Tibial nerve (tissue), 4 donors: ENCODE measurements at places on chromosomes 5 and 9. TPM values are rescaled to one million over a fixed set of nuclear protein-coding genes. Genes with fewer than 3 reads are reported as not detected.

- H3K4me3 ChIP-seq: no peak overlapping the region
- no peaks in the 10 kb centered on the region for H3K27me3 ChIP-seq
- H3K27ac ChIP-seq: peak overlapping the region; percentile 53
- peaks cover 4% of the 10 kb centered on the region for H3K36me3 ChIP-seq
- peaks cover 19% of the 10 kb centered on the region for H3K4me1 ChIP-seq
These were observed 11.1 kb downstream of the GAPVD1 start for GRCh38 chr9:125272697-125273096.

- H3K4me1 ChIP-seq: peaks cover 4% of the 10 kb centered on the region
- H3K4me3 ChIP-seq: no peak overlapping the region
- no peak for DNase-seq
- no peaks in the 10 kb centered on the region for H3K36me3 ChIP-seq
- H3K27ac ChIP-seq: no peak overlapping the region
These were observed 32.9 kb downstream of the FAM163B start for GRCh38 chr9:133576031-133576874.

DNA sequence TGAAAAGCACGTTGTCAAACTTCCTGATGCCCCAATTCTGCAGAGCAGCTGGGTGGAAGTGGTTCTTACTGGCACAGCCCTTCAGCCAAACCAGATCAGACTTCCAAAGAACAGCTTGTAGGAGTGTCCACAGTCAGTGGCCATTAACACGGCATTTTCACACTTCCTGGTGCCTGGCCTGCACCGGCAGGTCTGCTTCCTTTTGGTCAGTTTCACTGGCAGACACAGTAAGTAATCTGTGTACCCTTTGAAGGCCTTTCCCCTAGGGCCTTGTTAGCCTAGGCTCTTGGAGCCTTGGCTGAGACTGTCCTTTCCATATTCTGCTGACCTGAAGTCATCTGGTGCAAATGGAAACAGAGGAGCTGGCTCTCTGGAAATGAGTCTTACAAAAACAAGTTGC is 297.5 kb upstream of the TNC start:
- H3K27me3 ChIP-seq: no peaks in the 10 kb centered on the region
- DNase-seq: no peak
- no peaks in the 10 kb centered on the region for H3K4me1 ChIP-seq
- no peak overlapping the region for H3K4me3 ChIP-seq
- peak overlapping the region; percentile 18 for H3K27ac ChIP-seq
- no peaks in the 10 kb centered on the region for H3K36me3 ChIP-seq

The CDH12 gene
- total RNA-seq: not detected

DNA sequence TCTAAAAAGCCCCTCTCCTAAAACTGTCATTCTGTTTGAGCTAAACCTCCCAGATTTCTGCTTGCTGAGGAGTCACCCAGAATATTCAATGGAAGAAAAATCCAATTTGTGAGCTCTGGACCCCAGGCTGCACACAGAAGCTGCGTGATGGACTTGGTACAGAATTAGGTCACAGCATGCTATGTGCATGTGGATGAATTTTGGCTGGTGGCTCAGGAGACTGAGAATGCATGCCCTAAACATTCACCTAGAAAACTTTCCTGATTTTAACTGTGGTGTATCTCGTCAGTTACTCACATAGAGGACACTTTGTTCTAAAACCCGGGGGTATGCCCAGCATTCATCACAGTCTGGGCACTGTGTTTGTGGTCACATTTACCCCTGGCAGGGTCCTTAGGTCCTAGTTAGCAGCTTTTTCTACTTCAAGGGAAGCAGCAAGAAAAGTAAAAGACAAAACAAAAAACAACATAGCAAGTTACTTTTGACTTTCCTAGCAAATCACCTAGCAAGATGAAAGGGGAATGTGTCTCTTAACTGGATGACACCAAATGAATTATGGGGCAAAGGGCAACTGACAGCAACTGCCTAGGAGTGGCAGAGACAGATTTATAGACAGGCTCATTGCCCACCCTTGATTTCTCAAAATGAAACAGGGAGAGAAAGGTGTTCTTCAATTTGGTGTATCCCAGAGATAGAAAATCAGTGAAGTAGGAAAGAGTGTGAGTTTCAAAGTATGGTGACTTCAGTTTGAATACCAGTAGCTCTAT is 8.3 kb upstream of the SHROOM1 start:
- no peaks in the 10 kb centered on the region for H3K4me1 ChIP-seq
- H3K4me3 ChIP-seq: no peak overlapping the region
- DNase-seq: no peak
- no peaks in the 10 kb centered on the region for H3K27me3 ChIP-seq

DNA sequence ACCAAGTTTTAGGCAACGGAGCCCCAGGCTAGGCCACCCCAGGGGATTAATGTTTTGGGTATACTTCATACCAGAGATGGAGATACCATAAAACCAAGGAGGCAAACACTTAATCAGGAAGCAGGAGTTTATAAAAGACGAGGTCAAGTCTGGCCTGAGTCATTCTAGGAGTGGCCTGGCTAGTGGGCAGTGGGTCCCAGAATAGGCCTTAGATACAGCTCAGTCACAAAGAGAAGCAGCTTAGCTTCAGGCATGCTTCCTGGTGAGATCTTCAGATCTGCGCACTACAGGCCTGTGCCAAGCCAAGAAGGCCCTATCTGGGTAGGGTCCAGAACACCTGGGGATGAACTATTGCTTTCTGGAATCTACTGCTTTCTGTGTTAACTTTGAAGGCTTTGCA is 20.6 kb upstream of the NR5A1 start:
- H3K36me3 ChIP-seq: peaks cover 15% of the 10 kb centered on the region
- no peak overlapping the region for H3K4me3 ChIP-seq
- no peaks in the 10 kb centered on the region for H3K27me3 ChIP-seq
- no peak overlapping the region for H3K27ac ChIP-seq
- no peak for DNase-seq
- no peaks in the 10 kb centered on the region for H3K4me1 ChIP-seq

DNA sequence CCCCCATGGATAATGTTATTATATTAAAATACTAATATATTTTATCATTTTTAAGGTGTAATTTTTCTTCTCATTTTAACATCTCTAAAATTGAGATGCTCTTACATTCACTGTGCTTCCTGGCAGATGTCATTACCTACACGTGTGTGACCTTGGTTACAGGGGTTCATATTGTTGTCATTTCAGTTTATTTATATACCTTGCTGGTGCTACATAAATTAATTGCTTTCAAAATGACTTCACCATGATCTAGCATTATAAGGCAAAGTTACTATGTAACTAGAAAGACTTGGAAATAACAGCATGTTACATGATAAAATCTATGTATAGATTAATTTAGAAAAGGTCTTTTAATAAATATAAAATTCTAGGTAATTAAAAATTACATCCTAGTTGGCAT is 60.9 kb downstream of the ARHGEF28 start:
- H3K36me3 ChIP-seq: no peaks in the 10 kb centered on the region
- no peaks in the 10 kb centered on the region for H3K27me3 ChIP-seq
- no peak overlapping the region for H3K4me3 ChIP-seq
- peaks cover 25% of the 10 kb centered on the region for H3K4me1 ChIP-seq
- DNase-seq: no peak

DNA sequence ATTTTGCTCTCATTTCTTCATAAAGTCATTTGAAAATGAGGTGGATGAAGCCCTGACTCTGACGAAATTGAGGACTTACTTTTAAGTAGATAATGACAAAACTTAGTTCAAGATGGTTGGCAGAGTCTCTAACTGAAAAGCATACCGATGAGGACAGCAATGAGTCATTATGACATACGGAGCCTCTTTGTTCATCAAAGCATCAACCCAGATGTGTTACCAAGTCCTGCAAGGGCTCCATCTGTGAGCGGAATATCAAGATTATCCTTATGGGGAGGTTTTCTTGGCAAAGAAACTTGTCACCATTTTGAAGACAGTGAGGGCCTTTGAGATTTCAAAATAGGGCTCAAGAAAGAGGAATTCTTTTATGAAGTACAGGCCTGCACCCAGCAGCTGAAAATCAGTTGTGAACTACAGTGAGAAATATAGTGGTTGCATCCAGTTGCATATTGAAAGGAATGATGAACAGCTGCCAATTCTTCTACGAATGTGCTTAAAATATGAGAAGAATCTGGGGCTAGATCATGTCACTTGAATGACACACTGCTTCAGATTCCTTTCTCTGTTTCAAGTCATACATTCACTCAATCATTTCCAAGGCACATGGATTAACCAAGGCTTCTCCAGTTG is 86.6 kb upstream of the SLC24A2 start:
- no peaks in the 10 kb centered on the region for H3K27me3 ChIP-seq
- DNase-seq: no peak
- H3K36me3 ChIP-seq: no peaks in the 10 kb centered on the region
- no peak overlapping the region for H3K4me3 ChIP-seq
- no peak overlapping the region for H3K27ac ChIP-seq
- no peaks in the 10 kb centered on the region for H3K4me1 ChIP-seq

The IGIP gene
- 28.6 TPM for total RNA-seq

- DNase-seq: no peak
- H3K27ac ChIP-seq: no peak overlapping the region
- no peak overlapping the region for H3K4me3 ChIP-seq
- no peaks in the 10 kb centered on the region for H3K4me1 ChIP-seq
These were observed 267.6 kb downstream of the SPOCK1 start for GRCh38 chr5:137231540-137231939.

The ORM1 gene
- not detected for total RNA-seq

DNA sequence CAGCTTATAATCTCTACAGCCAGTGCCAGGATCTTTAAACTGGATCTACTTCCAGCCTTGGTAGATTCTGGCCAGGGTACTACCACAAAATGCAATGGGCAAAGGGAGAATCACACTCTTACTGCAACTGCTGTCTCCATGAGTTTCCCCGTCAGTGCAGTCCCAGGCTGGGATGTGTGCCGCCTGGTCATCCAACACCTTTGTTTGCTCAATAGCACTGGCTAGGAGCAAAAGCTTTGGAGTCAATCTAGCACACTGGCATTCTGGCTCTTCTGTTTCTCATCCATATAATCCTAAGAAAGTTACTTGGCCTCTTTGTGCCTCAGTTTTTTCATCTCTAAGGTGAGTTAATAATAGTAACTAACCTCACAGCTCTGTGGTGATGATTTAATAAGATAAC is 96.9 kb downstream of the FBN2 start:
- H3K36me3 ChIP-seq: no peaks in the 10 kb centered on the region
- no peaks in the 10 kb centered on the region for H3K4me1 ChIP-seq

GRCh38 chr5:176979669-176980068 is 26.9 kb downstream of the UIMC1 start:
- H3K27me3 ChIP-seq: no peaks in the 10 kb centered on the region
- H3K4me3 ChIP-seq: no peak overlapping the region
- no peaks in the 10 kb centered on the region for H3K4me1 ChIP-seq
- H3K27ac ChIP-seq: no peak overlapping the region

The GDA gene
- not detected for total RNA-seq
